ENCODE measurements at places on chromosomes 3 and 15.

- no peak for DNase-seq
Observed at GRCh38 chr15:50873935-50874361, 34.5 kb upstream of the AP4E1 start.

- no peak for DNase-seq
Observed at GRCh38 chr15:45790325-45790943, 155.6 kb downstream of the SQOR start.

- DNase-seq: no peak
Observed at GRCh38 chr3:148178503-148178902, 519.2 kb upstream of the AGTR1 start.

DNA sequence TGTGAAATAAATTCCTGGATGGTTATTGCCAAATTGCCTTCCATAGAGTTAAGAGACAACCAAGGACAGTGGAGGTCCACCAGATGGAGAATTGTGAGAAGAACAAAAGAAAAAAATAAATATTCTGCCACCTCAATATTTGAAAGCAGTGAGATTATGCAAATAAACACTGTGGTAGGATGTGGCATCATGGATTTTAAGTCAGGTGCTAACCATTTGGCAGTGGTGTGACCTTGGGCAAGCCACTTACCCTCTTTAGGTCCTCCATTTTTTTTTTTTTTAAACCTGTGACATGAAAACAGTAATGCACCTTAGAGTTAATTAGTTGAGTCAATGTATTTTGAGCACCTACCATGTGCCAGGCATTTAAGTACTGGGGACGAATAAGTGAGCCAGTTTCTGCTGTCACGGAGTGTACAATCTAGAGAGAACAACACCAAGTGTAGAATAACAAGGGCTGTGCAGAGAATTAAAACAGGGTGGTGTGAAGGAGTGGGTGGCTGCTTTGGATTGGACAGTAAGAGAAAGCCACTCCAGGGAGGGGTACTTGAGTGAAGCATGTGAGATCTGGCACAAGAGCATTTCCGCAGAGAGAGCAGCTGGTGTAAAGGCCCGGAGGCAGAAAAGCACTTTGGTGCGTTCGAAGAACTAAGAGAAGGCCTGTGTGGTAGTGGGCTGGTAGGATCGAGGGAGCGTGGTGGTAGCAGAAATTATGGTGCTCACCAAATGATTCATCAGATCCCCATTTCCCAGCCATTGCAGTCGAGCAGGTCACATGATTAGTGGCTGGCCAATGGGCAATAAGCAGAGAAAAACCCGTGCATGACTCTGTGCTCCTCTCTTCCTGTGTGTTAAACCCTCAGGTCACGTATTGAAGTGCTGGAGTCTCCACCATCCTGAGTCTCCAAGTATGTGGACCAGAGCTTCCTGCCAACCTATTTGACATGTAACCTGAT is 39.2 kb downstream of the CCK start:
- DNase-seq: no peak

DNA sequence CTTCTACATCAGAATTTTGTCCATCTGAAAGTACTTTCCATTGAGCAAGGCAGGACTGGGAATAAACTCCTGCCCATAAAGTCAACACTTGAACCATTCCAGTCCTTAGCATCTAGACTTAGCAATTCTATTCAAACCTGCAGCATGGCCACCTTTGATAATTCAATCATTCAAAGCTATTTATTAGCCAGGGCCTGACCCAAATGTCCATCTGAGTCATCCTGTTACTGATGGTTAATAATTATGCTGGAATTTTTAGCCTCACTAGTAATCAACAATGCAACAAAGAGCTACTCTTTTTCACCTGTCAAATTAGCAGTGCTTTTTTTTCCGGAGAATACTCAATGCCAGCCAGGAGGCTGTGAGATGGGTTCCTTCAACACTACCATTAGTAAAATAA is 72.7 kb upstream of the SNRK start:
- no peak for DNase-seq

GRCh38 chr3:153596401-153596800 is 434.4 kb downstream of the RAP2B start:
- no peak for DNase-seq

DNA sequence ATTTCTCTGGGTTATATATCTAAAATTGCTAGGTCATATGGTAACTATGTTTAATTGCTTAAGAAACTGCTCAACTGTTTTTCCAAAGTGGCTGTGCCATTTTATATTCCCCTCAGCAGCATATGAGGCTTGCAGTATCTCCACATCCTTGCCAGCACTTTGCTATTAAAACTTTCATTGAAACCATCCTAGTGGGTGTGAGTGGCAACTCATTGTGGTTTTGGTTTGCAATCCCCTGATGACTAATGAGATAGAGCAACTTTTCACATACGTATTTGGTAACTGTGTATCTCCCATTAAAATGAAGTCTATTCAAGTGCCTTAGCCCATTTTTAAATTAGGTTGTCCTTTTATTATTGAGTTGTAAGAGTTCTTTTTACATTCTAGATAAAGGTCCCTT is 17.3 kb downstream of the KPNA1 start:
- no peak for DNase-seq

DNA sequence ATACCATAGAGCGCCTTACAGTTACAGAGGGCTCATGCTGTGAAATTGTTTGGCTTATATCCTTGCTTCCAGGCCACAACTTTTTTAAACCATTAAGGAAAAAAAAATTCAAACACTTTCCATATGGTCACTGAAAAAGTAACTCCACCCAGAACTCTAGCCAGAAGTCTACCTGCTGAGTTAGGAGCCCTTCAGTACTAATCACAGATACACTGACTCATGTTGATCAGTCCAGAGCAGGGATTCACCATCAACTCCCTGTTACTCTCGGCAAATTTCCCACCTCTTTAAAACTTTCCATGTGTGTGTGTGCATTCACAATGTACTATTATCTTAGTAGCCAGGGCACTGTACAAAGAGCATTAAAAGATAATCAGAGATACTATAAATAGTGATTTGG is 372.8 kb downstream of the MAGI1 start:
- no peak for DNase-seq

DNA sequence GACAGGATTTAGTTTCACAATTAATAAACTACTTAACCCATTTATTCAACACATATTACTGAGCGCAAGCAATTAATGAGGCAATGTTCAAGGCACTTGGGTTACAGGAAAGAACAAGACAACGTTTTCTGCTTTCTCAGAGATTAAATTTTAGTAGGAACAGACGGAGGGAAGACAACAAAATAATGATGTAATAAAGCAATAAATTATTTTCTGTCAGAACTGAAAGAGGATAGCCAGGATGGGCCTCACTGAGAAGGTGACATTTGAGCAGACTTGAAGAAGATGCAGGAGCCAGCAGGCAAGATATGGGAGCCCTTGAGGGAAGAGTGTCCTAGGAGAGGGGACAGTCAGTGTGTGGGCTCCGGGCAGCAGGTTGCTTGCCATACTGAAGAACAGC is 11.3 kb upstream of the RPL14 start:
- DNase-seq: no peak

DNA sequence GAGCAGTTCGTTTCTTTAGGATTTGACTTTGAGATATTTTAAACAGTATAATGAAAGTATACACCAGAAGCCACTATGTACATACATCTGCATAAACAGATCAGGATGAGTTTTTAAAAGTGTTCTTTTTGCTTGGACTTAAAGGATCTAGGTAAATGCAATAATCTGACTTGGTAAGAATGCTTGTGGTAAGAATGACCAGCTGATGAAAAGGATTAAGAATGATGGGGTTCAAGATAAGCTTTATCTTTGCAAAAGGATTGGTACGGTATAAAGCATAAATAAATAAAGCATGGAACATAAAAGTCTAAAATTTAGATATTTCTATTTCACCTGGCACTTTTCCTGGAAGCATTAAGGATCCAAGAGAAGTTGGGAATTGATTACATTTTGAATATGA is 9.8 kb upstream of the MME start:
- no peak for DNase-seq

Measured in anterior cingulate cortex (tissue), 58 donors.